ENCODE measurements at places on chromosomes 11 and 22. TPM values are rescaled to one million over a fixed set of nuclear protein-coding genes. Genes with fewer than 3 reads are reported as not detected.

The CBLIF gene
- not detected for total RNA-seq

The NCF4 gene
- total RNA-seq, result not detected

The PNPLA5 gene
- total RNA-seq, result not detected

The FGF3 gene
- not detected for total RNA-seq

The GRAP2 gene
- not detected for total RNA-seq

All from hair follicle dermal papilla cell (primary cell).